ENCODE measurements at places on chromosomes 6 and 20.

DNA sequence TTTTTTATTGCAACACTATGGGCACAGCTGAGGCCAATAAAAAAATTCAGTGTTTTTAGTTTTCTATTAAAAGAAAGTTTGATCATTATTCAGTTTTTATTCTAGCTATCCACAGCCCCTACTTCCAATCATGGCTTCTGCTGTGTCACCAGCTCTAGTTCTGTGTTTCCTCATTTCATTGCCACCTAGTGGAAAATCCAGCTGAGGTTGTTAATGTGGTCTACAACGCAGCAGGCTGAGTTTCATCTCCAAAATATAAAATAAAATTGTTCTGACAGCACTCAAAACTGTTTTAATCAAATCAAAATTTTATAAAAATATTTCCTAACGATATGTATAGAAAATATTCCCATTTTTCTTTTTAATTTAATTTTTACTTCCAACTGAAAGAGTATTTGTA lies 13.6 kb downstream of the COL9A1 start:
- DNase-seq, result no peak

DNA sequence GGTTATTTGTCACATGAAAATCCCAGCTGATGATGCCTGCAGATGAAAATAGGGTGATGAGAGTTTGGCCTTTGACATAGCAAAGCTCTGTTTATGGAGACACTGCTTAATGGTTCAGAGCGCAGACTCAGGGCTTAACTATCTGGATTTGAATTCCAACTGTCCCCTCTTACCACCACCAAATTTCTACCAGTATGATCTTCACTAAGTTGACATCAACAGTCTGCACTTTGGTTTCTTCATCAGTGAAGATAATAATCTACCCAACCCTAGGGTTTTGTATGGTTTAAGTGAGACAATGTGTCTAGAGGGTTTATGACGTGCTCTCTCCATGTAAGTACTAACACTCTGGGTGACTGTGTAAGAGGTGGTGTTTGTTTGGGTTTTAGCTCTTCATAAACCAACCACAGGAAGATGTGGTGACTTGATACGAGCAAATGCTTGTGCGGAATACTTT lies 151.4 kb upstream of the TNFAIP3 start:
- no peak for DNase-seq

GRCh38 chr6:13511913-13512717 lies 24.7 kb upstream of the GFOD1 start:
- no peak for DNase-seq

- no peak for DNase-seq
Observed at GRCh38 chr6:31053873-31054272, 43.6 kb downstream of the MUC22 start.

DNA sequence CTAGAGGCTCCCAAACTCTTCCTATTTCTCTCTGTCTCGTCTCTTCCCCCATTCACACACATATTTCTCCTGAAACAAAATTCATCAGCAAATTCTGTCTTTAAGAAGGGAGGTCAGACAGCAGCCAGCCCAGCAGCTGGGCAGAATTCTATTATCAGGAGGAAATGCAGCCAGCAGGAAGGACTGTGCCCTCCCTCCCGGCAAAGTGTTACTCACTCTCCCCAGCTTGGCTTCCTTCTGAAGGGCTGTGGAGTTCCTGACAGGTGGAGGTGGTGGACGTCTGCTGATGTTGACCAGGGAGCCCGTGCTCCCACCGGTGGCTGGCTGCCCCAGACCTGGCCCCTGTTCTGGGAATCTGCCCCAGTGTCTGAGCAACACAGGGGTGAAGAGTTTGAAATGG lies 37.3 kb downstream of the KCNB1 start:
- no peak for DNase-seq

DNA sequence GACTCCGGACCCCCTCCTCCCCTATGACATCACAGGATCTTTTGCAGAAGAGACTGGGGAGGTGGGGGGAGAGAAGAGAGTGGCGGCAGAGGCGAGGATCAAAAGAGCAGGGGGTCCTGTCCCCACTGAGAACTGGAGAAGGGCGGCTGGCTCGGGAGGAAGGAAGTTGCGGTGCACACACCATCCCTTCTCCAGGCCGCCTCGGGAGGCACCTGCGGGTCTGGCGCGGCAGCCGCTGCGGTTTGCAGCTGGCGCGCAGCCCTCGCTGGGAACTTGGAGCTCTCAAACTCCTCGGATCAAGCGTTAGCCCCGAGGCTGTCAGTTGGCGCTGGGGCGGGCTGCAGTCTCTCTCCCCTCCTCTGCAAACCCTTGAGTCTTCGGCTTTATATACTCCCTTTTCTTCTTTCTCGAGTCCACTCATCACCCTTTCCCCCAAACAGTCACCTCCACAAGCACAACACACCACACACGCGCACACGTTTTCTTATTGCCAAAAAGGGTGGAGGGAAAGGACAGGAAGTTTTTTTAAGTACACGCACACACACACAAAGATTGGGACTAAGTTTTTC lies 180.7 kb downstream of the TBXT start:
- no peak for DNase-seq

DNA sequence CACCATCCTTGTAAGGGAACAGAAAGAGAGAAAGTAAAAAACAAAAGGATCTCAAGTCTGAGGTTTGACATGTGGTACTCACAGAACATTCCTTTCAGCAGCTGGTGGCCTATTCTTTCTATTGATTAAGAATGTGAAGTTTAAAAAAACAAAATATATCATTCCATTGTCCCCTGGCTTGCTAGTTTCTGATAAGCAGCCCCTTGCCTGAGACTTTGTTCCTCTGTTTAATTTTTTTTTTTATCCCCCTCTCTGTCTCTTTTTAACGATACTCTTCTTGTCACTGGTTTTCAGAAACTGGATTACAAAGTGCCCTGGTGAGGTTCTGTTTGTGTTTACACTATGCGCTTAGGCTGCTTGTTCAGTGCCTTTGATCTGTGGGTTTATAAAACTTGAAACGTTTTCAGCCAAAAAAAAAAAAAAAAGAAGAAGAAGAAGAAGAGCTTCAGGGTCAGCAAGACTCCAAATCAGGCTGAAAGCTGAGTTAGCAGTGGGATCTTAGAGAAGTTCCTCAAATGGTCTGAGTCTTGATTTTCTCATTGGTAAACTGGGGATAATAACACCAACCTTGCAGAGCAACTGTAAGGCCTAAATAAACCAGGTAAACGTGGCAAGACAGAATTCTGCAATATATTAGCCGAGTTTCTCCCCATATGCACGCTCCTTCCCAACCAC lies 45.1 kb upstream of the SLC22A23 start:
- no peak for DNase-seq

DNA sequence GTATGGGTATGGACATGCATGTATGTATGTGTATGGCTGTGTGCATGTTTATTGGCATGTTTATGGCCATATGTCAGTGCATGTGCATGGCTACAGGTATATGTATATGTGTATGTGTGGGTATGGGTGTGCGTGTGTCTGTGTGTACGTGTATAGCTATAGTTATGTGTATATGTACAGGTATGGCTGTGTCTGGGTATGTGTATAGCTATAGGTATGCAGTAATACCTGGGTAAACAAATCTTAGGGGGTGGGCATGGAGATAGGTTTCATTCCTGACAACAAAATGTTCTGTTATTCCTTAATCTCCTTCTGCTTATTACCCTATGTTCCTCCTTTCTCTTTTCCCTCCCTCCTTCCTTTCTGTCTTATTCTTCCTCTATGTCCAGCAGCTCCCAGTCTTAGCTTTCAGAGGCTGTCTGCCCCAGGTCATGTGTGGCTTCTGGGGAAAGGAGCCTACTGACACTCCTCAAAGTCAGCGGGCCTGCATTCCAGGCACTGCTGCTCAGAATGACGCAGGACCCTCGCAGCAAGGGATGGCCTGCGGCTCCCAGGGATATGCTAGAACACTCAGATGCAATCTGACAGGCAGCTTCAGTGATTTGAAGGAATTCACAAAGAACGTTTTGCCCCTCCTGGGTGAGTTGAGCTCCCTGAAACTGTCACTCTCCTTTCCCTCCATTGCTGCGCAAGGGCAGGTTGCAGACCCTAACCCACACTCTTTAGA lies 139.3 kb upstream of the PHACTR1 start:
- DNase-seq, result no peak

Measured in Panc1 (cell line).